ENCODE measurements at places on chromosomes 3 and 15.

DNA sequence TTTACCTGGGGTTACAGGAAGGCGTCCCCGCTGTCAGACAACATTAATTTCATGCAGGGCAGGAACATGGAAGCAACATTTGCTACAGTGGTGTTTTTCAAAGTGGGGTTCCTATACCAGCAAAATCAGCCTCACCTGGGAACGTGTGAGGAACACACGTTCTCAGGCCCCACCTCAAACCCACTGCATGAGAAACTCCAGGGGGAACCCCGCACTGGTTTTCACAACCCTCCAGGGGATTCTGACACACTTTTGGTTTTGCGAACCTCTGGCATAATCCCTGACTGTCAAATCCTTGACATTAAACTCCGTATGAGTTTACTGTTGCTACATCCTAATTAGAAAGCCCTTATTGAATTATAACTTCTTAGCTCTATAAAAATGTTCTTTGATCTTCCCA, 127.7 kb downstream of the LRRK1 start:
- no peak for DNase-seq

GRCh38 chr15:71465131-71465955, 345.0 kb upstream of the NR2E3 start:
- DNase-seq: no peak

GRCh38 chr3:57826245-57826951, 70.3 kb downstream of the SLMAP start:
- no peak for DNase-seq

DNA sequence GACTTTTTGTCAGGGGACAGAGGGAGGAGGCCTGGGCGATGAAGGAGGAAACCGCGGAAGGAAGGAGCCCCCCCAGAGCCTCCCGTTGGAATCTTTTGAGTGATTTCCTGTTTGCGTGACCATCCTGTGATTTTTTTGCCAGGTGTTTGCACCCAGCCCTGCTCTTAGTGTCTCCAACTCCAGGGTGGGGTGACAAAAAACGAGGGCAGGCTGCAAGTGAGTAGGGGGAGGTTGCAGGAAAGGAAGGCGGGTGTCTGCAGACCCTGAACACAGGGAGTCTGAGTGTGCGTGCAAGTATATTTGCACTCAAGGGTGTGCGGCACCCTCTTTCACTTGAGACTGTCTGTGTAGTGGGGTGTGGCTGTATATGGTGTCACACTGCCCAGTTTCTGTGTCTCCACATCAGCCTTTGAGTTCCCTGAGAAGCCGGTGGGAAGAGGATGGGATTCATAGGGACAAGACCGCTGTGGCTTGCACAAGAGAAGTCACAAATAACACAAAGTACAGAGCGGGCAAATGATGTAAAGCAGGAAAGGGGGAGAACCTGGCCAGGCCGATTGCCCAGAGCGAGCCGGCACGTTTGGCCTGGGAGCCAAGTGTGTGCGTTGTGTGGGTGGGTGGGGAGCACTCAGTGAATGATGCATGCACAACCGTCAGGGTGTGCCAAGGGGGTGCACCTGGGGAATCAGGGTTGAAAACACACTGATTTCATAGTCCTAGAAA, 6.6 kb downstream of the ISLR2 start:
- no peak for DNase-seq

DNA sequence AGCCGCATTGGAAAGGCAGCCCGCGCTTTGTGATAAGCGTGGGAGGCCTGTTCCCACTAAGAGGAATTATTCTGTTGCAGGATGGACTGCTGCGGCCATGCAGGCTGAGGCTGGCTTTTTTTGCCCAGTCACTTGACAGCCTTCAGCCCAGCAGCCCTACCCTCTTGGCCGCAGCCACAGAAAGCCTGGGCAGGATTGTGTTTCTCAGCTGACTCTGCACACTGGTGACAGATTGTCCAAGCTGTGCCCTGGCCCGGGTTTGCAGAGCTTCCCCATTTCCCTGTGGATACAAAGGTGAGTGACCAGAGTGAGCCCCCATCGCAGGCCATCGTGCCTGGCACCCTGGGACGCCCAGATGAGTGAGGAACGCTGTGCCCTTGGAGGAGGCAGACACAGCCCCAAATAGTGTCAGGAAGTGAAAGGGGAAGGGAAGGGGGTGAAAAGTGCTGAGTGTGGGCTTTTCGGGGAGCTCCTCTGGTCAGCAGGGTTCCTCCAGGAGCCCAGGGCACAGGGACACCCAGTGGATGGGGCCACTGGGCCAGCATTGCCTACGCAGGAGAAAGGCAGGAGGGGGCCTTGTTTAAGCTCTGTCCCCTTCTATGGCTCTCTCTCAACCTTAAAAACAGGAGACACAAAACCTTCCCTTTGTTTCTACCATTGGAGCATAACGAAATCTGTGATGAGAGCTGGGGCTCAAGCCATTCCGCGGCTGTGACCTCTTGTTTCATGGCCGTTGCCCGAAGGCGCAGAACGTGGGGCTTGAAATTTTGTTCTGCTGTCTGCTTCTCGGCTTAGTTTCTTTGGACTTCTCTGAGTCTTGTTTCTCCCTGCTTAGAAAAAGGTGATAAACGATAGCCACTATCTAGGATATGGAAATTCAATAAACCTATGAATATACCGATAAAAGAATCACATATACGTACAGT, 91.5 kb upstream of the MEF2A start:
- DNase-seq: no peak

GRCh38 chr3:154224366-154224765, 99.9 kb downstream of the DHX36 start:
- DNase-seq: no peak

DNA sequence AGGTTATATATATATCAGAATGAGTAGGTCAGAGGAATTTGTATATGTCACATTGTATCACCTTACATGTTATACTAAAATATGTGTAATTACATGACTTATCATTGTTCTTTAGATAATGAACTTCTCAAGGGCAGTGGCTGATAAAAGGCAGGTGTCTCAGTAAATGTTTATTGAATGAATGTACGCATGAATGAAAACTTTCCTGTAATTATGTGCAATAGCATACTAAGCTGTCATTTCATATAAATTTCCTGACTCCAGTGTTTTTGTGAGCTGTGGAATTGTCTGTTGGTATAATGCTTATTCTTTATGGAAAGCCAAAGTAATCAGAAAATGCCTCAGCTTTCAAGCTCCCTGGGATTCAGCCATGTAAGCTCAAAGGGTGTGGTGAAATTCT, 4.2 kb downstream of the TBC1D23 start:
- no peak for DNase-seq

DNA sequence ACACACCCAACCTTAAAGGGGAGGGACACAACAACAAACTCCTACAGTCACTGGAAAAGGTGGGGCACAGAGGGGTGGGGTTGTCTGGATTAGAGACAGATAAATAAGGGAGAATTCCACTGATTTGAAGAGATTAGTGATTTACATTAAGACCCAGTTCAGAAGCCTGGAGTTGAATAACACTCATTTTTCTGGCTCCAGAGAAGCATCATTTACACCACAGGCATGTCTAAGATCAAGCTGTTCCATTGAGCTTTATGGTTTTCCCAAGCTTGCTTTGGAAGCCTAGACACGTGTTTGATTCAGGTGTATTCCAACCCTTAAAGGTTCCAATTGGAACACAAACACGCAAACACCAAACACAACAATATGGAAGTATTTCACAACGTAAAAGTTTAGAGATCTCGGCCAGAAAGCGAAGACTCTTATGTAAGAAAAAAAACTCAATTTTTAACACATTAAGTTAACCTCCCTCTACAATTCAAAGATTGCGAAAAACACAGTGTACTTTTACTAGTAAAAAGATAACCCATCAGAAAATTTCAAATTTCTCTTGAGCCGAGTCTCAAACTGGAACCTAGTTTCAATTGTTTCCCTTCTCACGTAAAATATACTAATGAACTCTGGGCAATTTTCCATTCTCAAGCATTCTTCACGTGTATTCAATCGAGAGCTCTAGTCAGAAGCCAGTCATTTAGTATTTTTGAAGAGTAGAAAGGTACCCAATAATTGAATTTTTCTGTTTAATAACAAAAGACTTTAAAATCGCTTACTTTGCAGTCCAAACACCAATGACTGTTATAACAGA, 2.1 kb downstream of the TRA2B start:
- DNase-seq: no peak

DNA sequence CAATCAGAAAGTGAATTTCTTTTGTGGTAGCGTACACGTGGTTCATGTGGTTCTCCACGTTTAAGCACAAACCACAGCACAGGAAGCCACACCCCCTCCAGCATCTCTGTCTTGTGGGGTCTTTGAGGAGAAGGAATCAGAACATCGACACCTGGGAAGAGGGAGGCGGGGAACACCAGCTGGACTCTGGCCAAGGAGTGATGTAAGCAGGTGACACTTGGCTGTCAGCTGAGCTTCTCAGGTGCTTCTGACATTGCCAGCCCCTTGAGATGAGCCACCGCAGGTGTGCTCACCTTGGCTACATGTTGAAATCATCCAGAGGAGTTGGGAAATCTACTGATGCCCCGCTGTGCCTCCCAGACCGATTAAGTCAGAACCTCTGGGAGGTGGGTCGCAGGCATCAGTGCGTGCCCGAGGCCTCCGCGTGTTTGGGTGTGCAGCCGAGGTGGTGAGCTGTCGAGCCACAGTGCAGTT, 85.0 kb downstream of the FAM81A start:
- DNase-seq: no peak

DNA sequence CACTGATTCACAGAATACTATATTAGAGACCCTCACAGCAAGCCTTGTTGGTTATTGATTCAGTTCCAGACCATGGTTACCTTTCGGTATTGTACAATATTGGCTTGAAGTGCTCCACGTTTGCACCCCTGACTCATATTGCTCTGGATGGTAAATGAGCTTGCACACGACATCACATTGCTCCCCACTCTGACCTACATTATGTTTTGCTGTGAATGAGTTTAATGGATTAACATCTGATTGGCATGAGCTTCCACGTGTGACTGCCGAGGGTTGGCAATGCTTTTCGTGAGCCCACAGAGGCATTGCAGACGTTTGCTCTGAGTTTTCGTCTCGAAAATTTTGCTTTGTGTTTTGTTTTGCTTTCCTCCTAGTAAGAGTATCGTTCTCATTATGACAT, 225.8 kb upstream of the ICE2 start:
- DNase-seq: no peak

DNA sequence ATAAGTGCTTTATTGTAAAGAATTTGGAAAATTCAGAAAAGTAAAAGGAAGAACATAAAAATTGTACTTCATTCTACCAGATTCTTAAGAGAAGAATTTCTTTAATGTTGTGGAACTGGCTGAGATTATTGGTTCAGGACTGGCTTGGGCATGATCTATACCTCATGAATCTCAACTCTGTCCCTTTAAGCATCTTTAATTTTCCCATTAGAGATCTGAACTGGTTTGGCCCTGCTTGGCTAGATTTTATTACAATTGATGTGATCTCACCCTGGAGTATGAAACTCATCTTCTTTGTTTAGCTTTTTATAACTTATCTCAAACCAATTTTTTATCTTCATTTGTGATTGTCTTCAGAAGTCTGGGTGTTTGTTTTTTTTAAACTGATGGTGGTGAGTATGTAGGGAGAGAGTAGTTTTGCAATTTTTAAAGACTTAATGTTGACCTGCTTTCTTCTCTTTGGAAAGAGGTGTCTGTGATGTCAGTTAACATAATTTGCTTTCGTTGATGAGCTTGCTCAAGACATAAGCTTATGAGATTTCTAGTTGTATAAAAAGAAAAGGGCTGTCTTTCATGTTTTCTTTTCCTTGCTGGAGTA, 61.9 kb downstream of the ZNF609 start:
- DNase-seq: no peak

DNA sequence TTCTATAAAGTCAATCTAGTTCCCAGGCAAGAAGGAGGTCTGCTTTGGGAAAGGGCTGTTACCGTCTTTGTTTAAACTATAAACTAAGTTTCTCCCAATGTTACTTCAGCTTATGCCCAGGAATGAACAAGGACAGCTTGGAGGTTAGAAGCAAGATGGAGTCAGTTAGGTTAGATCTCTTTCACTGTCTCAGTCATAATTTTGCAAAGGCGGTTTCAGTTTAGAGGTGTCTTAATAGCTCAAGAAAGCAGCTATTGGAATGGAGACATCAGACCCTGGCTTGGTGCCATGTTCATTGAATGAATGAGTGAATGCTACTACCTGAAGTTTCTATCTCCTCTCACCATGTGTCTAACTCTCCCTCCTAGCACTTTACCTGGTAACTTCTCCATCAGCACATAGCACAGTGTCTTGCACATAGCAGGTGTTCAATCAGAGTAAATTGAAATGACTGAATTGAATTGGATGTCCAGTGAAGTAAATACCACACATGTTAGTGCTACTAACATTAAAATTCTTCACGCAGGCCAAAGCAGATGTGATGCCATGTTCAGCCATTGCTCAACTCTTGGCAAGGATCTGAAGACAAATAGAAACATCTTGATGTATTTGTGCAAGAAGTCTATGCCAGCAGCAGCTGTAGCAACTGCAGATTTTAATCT, 28.2 kb downstream of the CLEC3B start:
- DNase-seq: no peak

- DNase-seq: no peak
Observed at GRCh38 chr15:90620379-90621067, 90.8 kb downstream of the CRTC3 start.

GRCh38 chr15:38690719-38691332, 126.2 kb upstream of the RASGRP1 start:
- DNase-seq: peak; percentile 61

DNA sequence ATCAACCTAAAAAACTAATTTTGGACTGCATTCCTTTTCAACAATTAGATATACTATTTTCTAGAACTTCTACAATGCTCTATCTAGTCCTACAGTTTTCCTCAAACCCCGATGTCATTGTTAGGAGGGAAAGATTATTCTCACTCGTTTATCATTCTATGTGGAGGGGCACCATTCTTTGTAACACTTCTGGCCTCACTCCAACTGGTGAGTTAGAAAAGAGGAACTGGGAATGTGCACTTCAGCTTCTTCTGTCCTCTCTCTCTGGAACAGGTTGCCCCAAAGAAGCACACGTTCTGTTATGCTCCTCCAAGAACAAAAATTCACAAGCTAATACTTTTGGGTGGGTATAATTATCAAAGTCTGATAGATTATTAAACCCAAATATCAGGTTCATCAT, 137.9 kb downstream of the UACA start:
- no peak for DNase-seq

DNA sequence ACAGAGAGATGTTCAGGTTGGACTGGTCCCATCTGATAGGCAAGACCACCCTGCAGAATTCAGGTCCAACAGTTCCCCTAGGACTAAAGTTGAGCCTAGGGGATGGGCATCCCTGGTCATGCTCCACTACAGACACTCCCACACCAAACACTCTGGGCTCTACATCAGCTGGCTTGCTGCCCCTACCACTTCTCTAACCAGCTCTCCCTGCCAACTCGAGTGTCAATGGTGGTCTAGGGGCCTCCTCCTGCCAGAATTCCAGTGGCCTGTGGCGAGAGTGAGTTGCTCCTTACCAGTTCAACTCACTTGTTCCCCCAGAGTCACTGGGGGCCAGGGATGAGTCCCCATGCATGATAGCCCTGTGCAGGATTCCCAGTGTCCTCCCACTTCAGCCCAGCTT, 316.2 kb upstream of the PPP2R3A start:
- DNase-seq: no peak

- DNase-seq: no peak
Observed at GRCh38 chr3:15924914-15925313, 127.1 kb upstream of the ANKRD28 start.
